ENCODE measurements at places on chromosomes 4 and X.
A peak's percentile ranks its signal among the peaks of the same experiment; 100 is the strongest.

- peak; percentile 37 for DNase-seq
Measured at GRCh38 chr4:86482306-86483172, 111.6 kb upstream of the PTPN13 start.

- no peak for DNase-seq
Measured at GRCh38 chr4:72463724-72464123, 105.3 kb downstream of the ADAMTS3 start.

DNA sequence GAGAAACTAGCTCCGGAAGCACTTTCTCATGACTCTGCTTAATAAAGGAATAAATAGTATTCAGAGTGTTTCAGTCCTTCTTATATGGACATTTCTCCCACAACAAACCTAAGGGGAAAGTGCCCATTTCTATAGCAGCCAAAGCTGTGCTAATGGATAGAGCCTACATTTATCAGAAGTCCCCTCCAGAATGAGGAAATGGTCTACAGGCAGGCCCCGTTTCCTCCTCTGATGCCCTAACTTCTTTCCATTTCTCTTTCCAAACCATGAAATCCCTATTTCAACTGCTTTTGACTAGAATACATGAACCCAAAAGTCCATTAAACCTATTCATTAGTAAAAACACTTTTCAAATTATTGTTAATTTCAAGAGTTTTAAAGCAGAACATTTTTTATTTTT is 4.5 kb downstream of the ACSL1 start:
- no peak for DNase-seq

DNA sequence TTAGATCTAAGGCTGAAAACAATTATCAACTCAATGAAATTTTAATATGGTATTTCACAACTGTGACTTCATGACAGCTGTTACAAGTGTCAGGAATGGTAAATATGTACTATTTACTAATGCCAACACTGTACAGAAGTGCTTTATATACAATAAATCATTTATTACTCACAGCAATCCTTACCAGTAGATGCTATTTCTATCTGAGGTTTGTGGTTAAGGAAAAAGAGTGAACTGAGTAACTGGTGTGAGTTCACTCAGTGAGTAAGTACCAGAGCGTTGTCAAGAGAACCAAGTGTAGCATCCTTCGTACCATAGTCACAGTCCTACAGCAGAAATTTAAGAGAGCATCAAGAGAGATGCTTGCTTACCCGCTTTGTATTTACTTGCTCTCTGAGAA is 23.3 kb downstream of the MTHFD2L start:
- DNase-seq, result no peak

DNA sequence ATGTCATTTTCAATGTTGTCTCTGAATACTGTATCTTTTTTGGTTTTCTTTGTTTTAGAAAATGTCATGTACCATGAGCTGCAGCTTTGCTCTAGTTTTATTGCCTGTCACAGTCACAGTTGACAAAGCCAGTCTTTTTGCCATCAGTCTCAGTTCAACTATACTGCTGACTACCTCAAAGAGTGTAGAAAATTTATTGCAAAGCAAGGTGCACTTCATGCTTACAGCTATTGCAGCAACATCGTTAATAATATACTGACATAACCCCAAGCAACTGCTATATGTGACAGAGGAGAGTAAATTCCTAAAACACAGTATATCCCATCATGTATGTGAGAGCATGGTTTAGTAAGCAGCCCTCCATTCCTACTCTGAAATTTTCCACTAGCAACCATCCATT is 2022.3 kb downstream of the ARAP2 start:
- DNase-seq, result no peak

DNA sequence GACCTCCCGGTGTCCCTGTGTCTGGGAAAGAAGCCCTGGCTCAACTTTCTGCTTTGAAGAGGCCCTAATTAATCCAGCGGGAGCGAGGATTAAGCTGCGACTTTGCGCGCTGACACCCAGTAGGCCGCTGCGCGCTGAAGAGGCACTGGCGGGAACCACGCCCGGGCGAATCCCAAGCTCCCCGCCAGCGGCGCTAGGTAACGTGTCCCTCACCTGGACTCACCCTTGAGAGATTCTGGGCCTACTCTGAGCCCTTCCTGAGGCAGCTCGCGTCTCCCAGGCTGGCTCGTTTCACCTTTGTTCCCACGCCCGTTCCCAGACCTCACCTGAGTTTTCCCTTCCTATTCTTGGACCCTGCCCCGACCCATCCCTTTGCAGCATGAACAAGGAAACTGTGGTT is 616 bp upstream of the KLHL34 start:
- DNase-seq, result no peak

GRCh38 chr4:14152834-14153519 is 525.5 kb upstream of the BOD1L1 start:
- no peak for DNase-seq

DNA sequence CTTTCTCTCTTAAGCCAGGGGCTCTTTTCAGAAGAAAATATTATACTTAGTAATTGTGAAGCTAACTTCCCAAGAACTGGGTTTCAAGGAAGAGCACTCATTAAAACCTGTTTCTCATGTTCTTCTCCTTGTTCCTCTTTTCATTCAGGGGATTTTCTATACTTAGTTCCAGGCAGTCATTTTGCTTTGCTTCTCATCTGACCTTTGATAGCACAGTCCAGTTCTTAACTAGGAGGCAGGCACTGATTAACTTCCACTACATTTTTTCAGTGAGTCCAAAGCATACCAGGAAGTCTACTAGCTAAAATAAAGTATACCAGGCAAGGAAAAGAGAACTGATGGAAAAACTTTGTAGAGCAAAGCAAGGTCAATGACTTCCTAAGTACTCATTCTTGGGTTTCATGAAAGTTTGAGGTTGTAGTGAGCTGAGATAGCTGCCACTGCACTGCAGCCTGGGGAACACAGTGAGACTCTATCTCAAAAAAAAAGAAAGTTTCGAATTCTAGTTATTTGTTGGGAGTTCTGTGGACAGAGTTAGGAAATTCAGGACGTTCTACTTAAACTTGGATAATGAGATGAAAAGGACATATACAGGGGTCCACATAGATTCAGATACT is 190.1 kb upstream of the HS3ST1 start:
- peak; percentile 45 for DNase-seq

GRCh38 chrX:104564921-104565703 is 887 bp upstream of the IL1RAPL2 start:
- no peak for DNase-seq

DNA sequence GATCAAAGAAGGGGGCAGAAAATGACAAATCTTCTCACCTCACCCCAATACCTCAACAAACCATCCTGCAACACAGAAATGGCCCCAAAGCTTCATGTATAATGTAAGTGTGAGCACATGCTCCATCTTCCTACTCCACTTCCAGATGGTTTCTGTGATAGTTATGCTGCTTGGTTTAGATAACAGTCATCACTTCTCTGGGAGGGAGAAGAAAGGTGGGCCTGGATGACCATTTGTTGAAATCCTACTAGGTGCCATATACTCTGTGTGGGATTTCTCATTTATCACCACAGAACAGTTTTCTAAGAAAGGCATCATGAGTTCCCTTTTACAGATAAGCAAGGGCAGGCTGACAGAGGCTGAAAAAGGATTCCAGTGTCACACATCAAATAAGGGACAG is 31.3 kb upstream of the NXF3 start:
- DNase-seq, result no peak

DNA sequence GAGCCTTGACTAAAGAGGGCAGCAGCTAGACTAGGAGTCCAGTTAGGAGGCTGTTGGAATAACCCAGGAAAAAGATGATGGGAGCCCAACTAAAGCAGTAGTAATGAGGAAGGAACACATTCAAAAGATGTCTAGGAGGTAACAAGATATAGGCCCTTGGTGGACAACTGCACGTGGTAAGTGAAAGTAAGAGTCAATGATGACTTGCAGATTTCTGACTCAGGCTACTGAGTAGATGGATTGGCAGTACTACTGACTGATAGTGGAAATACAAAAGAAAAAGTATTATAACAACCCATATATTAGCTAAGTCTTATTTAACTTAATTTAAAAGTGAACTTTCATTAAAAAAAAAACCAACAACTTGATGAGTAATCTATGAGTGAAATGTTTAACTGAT is 74.0 kb downstream of the PAK3 start:
- DNase-seq, result no peak

- DNase-seq, result no peak
Measured at GRCh38 chr4:38574559-38575333, 89.3 kb upstream of the KLF3 start.

DNA sequence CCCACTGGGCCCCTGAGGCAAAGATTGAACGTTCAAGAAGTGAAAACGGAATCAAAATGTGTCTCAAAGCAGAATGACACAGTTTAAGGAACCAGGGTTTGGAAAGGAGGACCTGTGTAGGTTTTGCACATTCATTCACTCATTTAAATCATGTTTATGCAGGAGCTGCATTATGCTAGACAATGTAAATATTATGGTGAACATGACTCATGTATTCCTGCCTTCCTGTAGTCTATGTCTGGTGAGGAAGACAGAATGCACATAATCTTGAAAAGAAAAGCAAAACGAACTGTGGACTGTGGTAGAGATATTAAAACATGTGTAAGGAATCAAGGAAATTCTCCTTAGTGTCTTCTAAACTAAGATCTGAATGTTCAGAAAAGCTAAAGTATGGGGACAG is 311.8 kb upstream of the SMIM31 start:
- DNase-seq, result no peak

DNA sequence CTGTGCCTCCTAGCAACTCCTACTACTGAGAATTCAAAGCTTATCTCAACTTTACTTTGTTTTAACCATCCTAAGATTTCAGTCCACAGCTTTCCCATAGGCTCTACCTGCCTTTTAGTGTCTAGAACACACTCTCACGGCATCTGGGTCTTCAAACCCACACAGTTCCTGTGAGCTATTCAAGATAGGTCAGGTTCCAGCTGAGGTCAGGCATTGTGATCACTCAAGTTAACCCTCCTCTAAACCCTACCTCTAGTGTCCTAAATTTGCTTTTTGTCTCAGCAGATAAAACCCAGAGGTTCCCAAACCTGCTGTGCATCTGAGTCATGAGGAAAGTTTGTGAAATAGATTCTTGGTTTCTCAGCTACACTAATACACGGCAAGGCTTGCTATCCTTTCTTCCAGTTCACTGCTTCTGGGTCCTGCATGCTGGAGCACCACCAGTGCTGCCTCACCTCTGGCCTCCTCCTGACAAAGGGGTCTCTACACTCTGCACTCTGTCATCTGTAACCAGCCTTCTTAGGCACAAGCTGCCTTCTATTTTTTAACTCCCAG is 324.6 kb upstream of the MAGEB2 start:
- DNase-seq, result no peak

GRCh38 chr4:151251603-151252304 is 25.2 kb upstream of the PRSS48 start:
- DNase-seq, result no peak

Data from cardiac muscle cell (in vitro differentiated cells and primary cell).